ENCODE measurements at places on chromosomes 1 and 21.

GRCh38 chr1:1325288-1326074, 879 bp downstream of the CPTP start:
- no peak for DNase-seq

GRCh38 chr21:34097442-34097841, 24.1 kb downstream of the MRPS6 start:
- DNase-seq, result no peak

- DNase-seq, result no peak
Observed at GRCh38 chr1:222824641-222825040, 9.8 kb downstream of the DISP1 start.

DNA sequence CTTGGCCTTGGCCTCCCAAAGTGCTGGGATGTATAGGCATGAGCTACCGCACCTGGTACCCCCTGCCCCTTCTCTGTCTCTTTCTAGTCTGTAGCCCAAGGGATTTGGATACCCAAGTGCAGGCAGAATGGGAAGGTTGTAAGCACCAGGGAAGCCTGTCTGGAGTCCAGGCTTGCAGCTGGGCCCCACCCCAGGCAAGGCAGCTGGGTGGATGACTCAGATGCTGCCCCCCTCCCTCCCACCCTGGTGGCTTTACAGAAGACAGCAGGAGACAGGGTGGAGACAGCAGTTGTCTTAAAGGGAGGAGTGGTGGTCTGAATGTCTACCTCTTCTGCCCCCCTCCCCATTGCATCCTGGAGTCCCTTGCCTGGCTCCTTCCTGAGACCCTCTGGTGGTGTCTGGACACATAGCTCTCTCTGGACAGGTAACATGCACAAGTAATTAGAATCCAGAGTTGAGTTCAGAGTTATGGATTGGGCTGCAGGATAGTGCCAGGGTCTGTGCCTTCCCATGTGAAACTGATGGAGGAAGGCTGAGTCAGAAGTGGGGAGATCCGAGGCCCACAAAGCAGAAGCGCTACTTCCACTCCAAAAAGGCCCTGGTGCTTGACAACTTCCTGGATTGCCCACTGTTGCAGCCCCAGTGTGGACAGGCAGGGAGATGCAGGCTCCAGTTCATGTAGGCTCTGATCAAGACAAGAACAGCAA, 5.1 kb downstream of the LMNA start:
- DNase-seq, result peak; percentile 83

DNA sequence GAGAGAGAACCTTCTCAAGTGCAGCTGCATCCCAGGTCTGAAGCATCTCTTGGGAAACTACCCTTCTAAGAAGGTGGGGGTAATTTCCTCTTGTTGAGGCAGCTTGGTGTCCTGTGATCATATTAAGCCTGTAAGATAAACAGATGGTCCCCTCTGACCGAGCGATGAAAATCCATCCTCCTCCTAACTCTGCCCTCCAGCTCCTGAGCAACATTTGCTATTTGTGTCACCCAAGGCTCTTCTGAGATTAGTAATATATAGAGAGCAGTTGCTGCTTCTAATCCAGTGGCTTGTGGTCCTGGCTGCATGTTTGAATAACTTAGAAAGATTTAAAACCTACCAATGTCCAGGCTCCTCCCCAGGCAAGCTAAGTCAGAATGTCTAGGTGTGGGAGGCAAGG, 123.7 kb downstream of the DISC1 start:
- no peak for DNase-seq

DNA sequence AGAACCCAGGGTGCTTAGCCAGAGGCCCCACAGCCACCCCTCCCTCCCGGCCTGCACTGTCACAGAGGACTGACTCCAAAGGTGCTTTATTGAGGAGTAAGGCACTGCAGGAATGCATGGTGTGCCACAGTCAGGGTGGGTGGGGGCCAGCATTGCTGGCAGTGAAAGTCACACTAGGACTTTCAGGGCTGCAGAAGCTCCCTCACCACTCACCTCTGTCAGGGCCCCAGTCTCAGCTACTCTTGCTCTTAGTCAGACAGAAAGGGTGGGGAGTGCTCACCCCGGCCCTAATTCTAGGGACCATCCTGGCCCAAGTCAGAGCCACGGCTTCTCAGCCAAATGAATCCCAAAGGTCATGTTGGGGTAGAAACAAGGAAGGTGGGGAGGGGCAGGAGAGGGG, 19.4 kb downstream of the KNCN start:
- no peak for DNase-seq

DNA sequence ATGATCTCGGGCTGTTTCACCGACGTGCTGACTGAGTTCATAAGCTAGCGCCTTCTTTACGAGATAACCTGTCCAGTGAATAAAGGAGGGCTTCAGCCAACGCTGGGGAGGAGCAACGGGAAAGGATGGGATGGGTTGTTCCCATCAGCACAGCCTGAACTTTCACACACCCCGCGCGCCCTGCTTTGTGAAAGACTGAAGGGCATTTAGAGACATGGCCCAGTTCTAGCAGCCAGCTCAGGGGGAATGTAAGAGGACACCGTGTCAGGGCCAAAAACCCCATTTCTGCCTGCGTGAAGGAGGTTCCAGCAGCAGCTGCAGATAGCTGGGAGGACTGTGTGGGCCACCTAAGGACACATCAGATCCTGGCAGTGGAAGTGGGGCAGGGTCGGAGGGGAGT, 255.1 kb upstream of the RAB4A start:
- DNase-seq, result no peak

DNA sequence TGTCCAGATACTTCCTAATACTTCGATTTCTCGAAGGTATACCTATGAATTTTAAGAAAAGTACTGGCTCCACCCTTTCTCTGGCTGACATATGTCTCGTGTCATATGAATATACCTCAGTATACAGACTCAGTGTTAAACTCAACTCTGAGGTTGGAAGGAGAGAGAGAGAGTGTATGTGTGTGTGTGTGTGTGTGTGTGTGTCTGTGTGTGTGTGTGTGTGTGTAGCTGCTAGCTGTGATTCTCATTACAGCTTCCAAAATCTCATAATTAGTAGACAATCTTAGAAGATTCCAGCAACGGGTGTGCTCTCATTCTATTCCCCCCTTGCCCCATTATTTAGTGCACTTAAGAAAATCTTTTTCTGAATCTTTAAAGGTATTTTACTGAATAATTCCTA, 380.3 kb upstream of the B3GALT2 start:
- no peak for DNase-seq

- DNase-seq, result no peak
Observed at GRCh38 chr1:82894635-82895034, 1093.9 kb downstream of the ADGRL2 start.

- DNase-seq, result no peak
Observed at GRCh38 chr1:240070188-240070587, 21.5 kb upstream of the FMN2 start.

- no peak for DNase-seq
Observed at GRCh38 chr1:203229471-203230135, at the start of gene CHIT1. Gene CHIT1 (minus strand): TSS chr1:203229673. CDS start chr1:203229636, 37 bp downstream.

- DNase-seq, result peak; percentile 53
Observed at GRCh38 chr1:210250665-210250997, 18.0 kb downstream of the SERTAD4 start.

GRCh38 chr1:177789956-177790355, 179.9 kb downstream of the SEC16B start:
- DNase-seq, result no peak

GRCh38 chr1:90220941-90221693, 226.2 kb downstream of the ZNF326 start:
- no peak for DNase-seq

GRCh38 chr1:236341298-236341697, 52.8 kb upstream of the EDARADD start:
- DNase-seq, result no peak

All from femur (tissue), 1 donor.